ENCODE measurements at places on chromosomes 4 and X.

- no peak for DNase-seq
Observed at GRCh38 chrX:118181030-118181429, 64.4 kb upstream of the KLHL13 start.

GRCh38 chrX:15848576-15848975 is 6.0 kb downstream of the AP1S2 start:
- DNase-seq = no peak

- DNase-seq = no peak
Observed at GRCh38 chr4:5804656-5805055, 88.2 kb downstream of the CRMP1 start.

DNA sequence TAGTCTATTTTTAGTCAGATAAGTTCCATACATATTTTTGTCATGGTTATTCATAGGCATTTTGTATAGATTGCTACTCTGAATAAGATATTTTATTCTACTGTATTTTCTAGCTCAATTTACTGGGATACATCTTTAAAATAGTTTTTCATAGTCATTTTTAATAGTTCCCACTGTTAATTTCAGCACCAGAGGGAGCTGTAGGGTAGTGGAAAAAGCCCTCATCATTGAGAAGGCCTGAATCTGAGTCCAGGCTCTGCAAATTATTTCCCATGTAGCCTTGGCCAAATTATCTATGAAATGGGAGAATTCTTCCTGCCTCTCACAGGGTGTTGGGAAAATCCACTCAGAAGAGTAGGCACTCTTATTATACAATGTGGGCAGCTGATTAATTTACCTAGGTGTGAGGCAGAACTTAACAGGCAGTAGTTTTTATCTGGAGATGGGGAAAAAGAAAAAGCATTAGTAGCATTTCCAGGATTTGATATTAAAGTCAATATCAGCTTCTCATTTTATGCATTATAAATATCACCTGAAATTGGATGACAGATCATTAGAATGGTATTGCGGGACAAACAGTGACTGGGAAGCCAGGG is 102.9 kb upstream of the PAQR3 start:
- DNase-seq = no peak

DNA sequence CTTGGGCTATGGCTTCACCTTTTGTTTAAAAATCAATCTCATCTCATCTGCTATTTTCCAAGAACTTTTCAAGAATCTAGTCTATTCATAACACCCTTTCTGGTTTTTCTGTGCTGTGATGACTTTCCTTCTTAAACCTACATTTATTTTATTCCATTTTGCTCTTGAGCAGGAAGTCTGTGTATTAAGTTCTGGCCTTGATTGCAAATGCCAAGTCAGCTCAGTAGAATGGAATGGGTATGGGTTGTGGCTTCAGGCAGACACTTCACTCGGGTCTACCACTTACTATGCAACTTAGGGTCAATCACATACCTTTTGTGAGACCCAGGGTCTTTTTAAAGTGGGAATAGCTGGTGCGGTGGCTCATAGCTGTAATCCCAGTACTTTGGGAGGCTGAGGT is 522.3 kb downstream of the TRIML1 start:
- no peak for DNase-seq

DNA sequence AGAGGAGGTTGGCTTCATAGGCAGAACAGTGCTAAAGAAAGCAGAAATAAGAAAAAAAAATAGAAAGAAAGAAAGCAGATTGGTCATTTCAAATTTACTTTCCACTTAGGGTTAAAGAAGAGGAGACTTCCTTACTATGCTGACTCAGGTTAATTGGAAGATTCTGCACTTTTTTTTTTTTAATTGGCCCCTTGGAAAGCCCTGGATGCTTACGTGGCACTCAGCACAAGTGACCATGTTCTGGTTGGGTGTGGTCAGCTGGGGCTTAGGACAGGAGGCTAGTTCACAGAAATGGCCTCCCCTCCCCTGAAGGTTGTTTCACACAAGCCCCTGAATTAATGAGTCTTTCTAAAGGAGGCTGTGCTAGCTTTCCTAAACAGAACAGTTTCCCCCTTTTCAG is 14.5 kb downstream of the MAGEA9B start:
- no peak for DNase-seq

DNA sequence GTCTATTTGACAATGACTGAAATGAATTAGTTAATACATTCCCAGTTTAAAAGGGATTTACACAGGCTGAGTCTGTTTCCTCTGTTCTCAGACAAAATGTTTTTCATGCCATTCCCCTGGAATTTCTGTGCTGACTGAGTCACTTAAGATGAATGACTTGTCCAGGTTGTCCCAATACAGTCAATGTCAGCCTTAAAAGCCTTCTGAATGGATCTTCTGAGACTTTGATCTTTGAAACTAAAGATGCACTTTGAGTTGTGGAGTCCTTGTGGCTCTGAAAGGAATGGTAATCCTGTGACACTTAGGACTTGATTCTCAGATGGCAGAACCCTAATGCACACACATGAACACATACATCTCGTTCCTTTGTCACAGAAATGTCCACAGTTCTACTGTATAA is 622.2 kb upstream of the GRID2 start:
- no peak for DNase-seq

DNA sequence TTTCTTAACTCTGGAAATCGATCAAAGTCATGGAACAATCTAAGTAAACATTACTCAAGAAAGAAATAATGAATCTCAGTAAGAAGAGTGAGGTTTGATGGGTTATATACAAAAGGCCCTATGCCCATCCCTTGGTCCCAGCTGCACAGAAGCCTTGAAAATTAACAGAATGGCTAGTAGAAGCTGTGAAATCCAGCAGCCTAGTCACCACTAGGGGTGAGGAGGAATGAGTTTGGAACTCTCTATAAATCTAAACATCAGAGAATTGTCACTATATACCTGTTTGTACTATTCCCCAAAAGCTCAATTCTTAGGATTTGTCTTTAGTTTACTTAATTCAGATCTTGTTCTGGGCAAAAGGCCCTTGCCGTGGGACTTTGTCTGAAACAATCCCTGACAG is 313.9 kb upstream of the GRID2 start:
- DNase-seq = no peak

- no peak for DNase-seq
Observed at GRCh38 chr4:10917566-10917965, 233.0 kb upstream of the CLNK start.

- no peak for DNase-seq
Observed at GRCh38 chrX:37887347-37887746, 40.0 kb upstream of the DYNLT3 start.

- DNase-seq = no peak
Observed at GRCh38 chr4:79273915-79274314, 51.9 kb downstream of the NAA11 start.

GRCh38 chrX:20042221-20042620 is 51.4 kb upstream of the BCLAF3 start:
- no peak for DNase-seq

DNA sequence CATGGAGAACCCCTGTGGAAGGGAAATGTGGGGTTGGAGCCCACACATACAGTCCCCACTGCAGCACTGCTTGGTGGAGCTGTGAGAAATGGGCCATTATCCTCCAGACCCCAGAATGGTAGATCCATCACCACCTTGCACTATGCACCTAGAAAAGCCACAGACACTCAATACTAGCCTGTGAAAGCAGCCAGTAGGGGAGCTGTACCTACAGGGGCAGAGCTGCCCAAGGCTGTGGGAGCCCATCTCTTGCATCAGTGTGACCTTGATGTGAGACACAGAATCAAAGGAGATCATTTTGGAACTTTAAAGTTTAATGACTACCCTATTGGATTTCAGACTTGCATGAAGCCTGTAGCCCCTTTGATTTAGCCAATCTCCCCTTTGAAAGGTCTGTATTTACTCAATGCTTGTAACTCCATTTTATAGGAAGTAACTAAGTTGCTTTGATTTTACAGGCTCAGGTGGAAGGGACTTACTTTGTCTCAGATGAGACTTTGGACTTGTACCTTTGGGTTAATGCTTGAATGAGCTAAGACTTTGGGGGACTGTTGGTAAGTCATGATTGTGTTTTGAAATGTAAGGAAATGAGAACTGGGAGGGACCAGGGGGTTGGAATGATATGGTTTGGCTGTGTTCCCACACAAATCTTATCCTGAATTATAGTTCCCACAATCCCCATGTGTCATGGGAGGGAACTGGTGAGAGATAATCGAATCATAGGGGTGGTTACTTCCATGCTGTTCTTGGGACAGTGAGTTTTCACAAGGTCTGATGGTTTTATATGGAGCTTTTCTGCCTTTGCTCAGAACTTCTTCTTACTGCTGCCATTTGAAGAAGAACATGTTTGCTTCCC is 352.6 kb downstream of the INPP4B start:
- no peak for DNase-seq

DNA sequence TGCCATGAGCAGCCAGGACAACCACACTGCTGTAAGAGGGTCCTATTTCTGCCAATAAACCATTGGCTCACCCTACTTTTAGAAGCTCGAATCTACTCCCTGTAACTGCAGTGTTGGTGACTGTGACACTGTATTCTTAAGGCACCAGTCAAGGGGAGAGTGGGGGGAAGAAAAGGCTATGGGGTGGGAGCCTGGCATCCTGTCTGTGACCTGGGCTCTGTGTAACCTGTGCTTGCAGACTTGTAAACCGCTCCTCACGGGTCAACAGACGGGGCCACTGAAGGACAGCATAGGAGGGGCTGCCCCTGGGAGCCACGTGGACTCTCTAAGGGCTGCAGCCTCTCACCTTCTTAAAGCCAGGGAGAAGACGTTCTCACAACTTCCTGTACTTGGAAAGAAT is 42.2 kb upstream of the ENPP6 start:
- DNase-seq = no peak

DNA sequence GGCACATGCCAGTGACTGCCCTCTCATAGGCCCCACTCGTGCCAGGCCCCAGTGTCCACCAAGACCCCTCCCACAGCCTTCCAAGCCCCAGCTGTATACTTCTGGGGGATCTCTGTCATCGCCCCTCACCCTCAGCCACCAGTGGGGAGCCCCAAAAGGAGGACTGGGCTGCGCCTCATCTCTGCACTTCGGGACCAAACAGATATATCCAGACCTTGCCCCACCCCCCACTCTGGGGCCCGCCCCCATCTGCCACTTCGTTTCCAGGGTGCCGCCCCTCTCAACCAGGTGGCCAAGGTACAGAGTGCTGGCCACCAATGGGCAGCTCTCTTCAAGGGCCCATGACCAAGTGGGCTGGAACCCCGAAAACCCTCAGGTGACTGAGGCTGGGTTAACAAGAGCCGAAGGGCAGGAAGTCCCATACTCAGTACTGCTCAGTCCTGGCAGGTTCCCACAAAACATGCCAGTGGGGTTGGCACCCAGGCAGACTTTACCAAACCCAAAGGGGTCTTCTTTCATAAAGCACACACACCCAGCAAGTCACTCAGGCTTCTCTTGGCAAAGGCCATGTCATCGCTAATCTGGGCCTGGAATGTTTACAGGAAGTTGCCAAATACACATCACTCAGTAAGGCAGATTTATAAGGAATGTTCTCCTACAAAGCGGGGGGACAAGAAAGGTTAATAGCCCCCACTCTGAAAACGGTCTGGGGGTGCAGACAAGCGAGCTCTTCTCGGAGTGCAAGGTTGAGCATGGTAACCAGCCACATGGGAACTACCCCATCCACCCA is 4.4 kb downstream of the ZFYVE28 start:
- DNase-seq = no peak

GRCh38 chr4:129172181-129172580 is 76.2 kb downstream of the C4orf33 start:
- no peak for DNase-seq

GRCh38 chr4:44652002-44652401 is 577 bp upstream of the YIPF7 start:
- DNase-seq = no peak

- no peak for DNase-seq
Observed at GRCh38 chrX:30312858-30313257, 3.7 kb upstream of the NR0B1 start.

- DNase-seq = no peak
Observed at GRCh38 chr4:102918859-102919258, 50.1 kb downstream of the CISD2 start.

GRCh38 chr4:18736551-18736950 is 715.0 kb upstream of the LCORL start:
- no peak for DNase-seq

DNA sequence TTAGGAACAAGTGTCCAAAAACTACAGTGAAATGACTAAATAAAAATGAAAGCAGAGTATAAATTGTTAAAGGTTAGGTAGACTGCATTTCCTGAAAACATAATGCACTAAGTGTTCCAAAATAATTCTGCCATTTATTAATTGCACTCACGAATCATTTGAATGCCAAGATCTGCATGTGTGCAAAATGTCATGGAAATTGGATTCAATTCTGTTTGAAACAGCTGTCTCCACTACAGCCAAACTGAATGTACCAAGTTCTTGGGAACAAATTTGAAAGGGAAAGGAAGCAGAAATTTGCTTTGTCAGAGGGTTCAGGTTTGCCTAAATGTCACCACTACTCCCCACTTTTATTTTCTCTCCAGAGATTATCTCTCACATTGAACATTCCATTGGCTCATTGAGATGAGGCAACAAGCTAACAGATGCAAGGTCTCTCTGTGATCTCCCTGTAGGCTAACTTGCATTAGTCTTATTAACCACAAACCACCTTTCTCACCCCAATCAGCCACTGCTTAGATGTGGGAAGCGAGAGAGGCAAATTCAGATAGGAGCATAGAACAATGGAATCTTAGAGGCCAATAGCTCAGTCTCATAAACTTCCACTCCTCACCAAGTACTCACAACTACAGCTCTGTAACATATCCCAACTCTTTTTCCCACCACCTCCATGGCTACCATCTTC is 226.6 kb downstream of the KDR start:
- DNase-seq = no peak

DNA sequence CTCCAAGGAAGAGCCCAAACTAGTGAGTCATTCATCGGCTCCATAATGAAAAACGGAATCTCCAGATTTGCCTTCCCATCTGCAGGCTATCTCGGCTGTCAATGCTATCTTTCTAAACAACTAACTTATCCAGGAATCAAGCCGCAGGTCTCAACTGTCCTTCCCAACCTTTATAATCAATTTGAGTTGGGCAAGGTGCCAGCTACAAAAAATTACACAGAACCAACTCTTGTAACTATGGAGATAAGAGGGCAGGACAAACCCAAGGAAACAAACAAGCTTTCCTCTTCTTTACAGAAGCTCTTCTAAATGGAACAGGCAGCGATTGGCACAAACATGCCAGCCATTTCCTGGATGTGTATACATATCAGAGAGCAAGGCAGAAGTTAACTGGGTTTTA is 61.2 kb upstream of the RAI2 start:
- no peak for DNase-seq

- no peak for DNase-seq
Observed at GRCh38 chr4:118273642-118274041, 79.2 kb downstream of the PRSS12 start.

GRCh38 chrX:154019061-154019621 is 561 bp downstream of the IRAK1 start:
- DNase-seq = no peak
